ENCODE measurements at places on chromosomes 3 and 15.

- DNase-seq: no peak
Observed at GRCh38 chr3:11272906-11273574, 843 bp downstream of the ATG7 start.

GRCh38 chr15:25062551-25063430, 108.0 kb downstream of the SNRPN start:
- DNase-seq: no peak

GRCh38 chr3:103059432-103059831, 624.6 kb downstream of the ZPLD1 start:
- DNase-seq: no peak

DNA sequence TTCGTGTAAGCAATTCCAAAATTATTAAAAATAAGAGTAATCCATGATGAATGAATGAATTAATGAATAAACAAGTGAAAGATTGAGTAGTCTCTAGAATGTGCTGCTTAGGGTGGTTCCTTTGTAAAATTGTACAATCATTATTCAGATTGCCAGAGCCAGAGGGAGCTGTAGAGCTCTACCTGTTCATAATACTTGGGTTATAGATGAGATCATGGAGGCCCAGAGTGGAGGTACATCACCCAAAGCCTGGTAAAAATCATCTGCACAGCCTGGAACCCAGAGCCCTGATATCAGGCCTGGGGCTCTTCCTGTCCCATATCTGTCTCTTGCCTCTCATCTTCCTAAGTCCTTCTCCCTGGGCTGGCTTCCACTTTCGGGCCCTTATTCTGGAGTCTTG, 297.2 kb downstream of the RPLP1 start:
- no peak for DNase-seq

DNA sequence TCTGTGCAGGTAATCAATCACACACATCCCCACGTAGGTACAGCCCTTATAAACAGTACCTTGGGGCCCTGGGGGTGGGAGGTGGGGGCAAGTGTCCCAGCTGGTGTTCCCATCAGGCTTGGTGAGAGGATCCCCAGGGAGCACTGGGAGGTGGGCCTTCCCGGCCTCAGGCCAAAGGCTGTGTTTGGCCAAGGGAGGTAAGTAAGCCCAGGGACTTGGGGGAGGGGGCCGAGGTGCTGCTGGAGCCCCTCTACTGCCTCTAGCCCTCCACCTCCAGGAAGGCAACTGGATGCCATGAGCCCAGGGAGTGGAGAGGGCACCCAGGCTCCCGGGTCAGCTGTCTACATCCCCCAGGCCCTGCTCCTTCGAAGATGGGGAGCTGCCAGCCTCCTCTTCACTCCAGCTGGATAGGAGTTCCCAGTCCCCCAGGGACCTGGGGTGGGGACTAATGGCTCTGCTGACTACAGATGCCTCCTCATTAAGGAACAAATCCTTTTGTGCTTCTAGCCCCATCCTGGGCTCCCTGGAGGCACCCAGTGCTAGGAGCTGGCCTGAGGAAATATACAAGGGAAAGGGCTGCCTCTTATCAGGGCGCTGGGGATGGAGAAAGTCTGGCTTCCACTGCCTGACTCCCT, 33.1 kb downstream of the RNU5B-1 start:
- no peak for DNase-seq

Measured in T1000 (cell line).